GM18507 (cell line): ENCODE measurements at places on chromosomes 3 and 15.
A peak's percentile ranks its signal among the peaks of the same experiment; 100 is the strongest.

GRCh38 chr3:14765060-14765400 lies 53.7 kb upstream of the FGD5 start:
- no peak for DNase-seq

- DNase-seq, result no peak
Observed at GRCh38 chr3:71786551-71786950, 1.6 kb upstream of the PROK2 start.

- DNase-seq, result no peak
Observed at GRCh38 chr3:47780741-47781684, 680 bp downstream of the SMARCC1 start.

- DNase-seq, result no peak
Observed at GRCh38 chr3:16599694-16600093, 5.5 kb downstream of the DAZL start.

DNA sequence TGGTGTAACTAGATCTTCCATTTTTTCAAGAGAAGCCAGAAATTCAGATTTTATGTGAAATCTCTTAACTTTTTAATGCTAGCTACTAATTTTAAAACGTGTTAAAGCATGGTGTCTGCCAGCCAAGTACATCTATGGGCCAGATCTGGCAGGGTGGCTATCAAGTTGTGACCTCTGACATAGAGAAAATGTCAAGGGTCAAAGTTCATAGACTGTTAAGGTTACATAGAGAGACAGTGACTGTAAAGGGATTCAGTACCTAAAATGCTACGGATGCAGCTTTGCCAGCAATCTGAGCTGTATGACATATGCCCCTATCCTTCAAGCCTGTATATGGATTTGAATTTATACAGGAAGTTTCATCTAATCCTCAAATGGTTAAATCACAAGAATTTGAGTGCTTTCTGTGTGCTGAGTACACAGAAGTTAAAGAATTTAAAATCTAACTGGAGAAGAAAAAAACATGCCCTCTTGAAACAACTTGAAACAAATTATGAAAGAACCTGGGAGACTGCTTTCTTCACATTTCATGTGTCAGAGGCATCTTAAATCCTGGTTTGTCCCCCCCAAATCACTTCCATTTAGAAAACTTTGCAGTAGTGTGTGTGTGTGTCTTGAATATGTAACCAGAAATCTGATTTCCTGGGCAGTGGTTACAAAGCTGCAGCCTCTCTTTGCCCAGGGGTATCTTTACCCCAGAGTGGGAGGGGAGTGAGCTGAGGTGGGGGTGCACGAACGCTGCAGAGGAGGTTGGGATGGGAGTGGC lies 895 bp upstream of the ARHGAP31 start:
- no peak for DNase-seq

GRCh38 chr3:75272691-75273090 lies 391.4 kb upstream of the FRG2C start:
- no peak for DNase-seq

- DNase-seq, result no peak
Observed at GRCh38 chr3:34035775-34036174, 237.3 kb downstream of the PDCD6IP start.

- no peak for DNase-seq
Observed at GRCh38 chr15:101043911-101044624, 124.9 kb downstream of the LRRK1 start.

DNA sequence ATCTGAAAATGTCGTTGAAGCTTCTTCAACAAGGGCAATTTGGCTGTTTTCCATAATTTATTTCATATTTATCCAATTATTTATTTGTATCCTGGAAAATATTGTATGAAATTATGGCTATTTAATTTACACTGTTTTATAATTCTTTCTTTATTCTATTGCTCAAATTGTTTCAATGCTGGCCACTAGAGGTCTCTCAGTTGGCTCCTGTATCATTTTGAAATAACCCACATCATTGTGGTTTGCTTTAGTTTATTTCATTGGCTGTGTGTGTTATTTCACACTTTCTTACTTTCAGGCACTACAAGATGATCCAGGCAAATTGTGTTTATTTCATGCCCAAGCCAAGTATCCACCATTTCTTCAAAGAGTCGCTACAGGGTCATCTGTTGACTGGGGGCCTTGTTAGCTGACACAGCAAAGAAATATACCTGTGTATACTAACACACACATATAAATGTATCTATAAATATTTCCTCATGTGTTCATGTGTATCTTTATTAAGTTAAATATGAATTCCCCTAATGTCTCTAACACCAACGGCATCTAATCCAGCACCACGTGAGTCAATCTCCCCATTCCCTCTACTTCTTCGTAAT lies 86.2 kb downstream of the NPAP1 start:
- DNase-seq, result no peak

DNA sequence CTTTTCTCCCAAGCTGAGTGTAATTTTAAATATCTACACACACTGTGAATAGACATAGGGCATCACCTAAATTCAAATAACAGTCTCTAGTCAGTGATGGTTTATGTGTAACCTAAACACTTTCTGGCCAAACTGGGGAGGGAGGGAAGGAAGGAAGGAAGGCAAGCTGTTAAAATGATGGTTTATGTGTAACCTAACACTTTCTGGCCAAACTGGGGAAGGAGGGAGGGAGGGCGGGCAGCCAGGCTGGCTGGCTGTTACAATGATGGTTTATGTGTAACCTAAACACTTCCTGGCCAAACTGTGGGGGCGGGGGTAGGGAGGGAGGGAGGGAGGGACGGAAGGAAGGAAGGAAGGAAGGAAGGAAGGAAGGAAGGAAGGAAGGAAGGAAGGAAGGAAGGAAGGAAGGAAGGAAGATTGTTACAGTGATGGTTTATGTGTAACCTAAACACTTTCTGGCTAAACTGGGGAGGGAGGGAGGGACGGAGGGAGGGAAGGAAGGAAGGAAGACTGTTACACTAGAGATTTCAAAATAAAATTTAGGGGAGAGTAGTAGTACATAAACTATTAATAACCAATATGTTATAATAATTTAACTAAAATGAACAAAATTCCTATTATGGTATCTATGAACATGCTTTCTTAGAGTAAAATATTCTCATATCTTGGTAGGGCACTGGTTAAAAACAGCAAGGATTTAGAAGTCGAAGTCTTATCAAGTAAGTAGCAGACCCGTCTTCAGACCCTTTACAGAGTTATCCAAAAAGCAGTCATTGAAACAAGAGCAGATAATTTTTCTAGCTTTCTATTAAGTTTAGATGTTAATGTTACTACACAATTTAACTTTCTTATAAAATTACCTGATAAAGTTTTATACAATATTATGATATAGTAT lies 148.1 kb downstream of the LMLN start:
- DNase-seq, result no peak

GRCh38 chr15:77581896-77582569 lies 50.7 kb downstream of the LINGO1 start:
- DNase-seq, result no peak

DNA sequence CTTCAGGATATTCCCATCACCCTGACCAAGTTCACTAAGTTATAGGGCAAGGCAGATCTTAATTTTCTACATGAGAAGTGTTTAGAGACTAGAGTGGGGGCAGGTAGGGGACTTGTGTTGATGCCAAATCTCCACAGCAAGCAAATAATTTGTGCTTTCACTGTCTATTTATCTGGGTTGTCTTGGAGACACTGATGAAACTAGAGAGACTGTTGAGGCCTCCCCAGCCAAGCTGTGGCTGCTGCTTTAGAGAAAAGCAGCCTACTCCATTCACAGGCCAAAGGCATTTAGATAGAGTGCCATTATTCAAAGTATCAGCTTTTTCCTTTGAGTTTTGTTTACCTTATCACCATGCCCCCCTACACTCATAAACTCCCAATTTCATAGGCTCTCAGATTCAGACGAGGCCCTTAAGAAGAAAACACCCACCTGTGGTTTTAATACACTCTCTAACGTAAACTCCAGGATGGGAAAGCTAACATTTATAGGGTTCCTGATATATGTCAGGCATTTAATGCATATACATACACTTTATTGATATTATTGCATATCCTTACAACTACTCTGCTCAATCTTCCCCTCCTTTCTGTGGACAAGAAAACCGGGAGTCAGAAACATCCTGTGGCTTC lies 130.4 kb upstream of the FOXB1 start:
- no peak for DNase-seq

DNA sequence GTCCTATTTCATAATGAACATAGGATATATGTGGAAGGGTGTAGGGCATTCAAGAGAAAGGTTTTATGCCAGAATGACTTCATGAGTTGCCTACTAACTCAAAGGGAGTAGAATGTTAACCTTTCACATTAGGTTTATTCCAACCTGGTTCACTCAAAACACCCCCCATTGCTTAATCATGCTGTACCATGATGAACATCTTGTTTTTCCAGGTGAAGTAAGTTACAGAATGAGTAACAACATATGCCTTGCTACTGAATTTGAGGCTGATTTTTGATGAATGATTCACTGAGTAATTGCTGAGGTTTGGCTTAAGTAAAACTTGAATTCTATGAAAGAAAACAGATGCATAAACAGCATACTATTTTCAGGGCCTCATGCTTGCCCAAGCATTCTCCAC lies 5.9 kb upstream of the CLDN16 start:
- DNase-seq, result no peak

GRCh38 chr3:104635872-104636580 lies 730.7 kb upstream of the ALCAM start:
- DNase-seq, result no peak

GRCh38 chr15:53208751-53209150 lies 418.6 kb upstream of the ONECUT1 start:
- no peak for DNase-seq

GRCh38 chr3:31968369-31968926 lies 12.6 kb downstream of the OSBPL10 start:
- DNase-seq, result no peak

GRCh38 chr15:40763801-40764628 lies at the start of gene GCHFR:
Gene GCHFR (plus strand): TSS chr15:40764068. CDS start chr15:40764181, 113 bp downstream.
- DNase-seq, result peak; percentile 65

- no peak for DNase-seq
Observed at GRCh38 chr3:64645243-64645642, 42.6 kb downstream of the ADAMTS9 start.

DNA sequence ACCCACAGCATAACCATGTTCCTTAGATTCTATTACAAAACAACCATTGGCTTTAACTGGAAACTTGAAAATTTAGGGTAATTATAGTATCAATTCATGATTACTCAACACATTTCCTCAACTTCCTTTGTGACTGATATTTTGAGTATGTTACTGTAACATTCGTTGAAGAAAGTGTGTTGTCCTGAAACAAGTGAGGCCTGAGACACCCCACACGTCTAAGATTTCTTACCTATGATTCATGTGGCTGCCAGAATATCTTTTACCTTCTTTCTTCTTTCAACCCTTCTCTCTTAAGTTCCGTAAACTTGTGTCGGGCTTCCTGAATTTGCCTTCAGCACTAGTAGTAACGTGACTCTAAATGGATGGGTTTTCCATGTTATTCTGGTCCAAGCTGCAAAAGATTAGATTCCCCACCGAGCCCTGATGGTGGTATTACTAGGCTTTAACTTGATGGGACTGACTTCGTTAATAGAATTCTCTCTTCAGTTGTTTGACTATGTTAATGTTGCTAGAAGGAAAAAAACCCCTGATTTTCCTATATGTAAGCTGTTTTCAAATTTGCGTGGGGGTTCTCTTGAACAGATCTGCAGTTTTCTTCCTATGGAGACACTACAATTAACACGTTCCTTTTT lies 296.0 kb upstream of the ICE2 start:
- no peak for DNase-seq

GRCh38 chr3:146308222-146308621 lies 57.3 kb upstream of the PLSCR4 start:
- no peak for DNase-seq

GRCh38 chr3:127444761-127445160 lies 145.8 kb downstream of the TPRA1 start:
- DNase-seq, result no peak

DNA sequence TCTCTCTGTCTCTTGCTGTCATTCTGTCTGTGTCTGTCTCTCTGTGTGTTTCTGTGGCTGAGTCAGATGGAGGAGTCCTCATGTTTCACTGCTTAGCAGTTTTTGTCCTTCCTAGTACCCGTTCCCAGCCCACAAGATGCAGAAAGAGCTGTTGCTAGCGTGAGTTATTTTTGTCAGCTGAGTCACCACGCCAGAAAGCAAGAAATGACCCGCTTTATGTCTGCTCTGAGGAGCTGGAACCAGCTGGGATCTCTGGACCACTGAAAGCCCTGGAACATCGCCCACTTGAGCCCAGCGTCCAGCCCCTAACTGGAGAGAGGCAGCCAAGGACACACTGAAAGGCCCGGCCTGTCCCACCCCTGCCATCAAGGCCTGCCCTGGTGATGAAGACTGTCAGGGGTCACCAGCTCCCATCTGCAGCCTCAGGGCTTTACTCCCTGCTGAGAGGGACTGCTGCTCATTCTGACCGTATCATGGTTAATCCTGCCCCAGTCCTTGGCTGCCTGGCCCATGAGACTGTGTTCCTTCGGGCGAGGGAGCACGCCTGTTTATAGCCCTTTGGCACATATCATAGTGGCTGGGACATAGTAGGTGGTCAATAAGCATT lies 101.7 kb upstream of the TPM1 start:
- no peak for DNase-seq

DNA sequence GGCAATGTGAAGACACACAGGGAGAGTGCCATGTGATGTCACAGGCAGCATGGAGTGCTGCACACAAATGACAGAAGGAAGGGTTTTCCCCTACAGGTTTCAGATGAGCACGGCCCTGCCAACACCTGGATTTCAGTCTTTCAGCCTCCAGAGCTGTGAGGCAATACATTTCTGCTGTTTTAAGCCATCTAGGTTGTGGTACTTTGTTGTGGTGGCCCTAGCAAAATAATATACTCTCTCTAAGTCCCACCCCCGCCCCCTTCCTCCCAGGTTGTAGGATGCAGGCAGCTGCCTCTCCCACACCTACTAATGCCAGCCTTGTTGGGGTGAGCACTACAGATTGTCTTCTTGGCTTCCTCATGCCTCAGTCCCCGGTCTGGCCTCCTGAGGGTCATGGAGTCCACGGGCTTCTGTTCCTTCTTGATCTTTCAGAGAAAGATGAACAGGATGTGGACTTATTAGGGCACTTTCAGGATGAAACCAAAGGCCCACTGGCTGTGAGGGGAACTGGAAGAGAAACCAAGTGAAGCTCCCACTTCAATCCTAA lies 180.0 kb downstream of the CD47 start:
- DNase-seq, result no peak

DNA sequence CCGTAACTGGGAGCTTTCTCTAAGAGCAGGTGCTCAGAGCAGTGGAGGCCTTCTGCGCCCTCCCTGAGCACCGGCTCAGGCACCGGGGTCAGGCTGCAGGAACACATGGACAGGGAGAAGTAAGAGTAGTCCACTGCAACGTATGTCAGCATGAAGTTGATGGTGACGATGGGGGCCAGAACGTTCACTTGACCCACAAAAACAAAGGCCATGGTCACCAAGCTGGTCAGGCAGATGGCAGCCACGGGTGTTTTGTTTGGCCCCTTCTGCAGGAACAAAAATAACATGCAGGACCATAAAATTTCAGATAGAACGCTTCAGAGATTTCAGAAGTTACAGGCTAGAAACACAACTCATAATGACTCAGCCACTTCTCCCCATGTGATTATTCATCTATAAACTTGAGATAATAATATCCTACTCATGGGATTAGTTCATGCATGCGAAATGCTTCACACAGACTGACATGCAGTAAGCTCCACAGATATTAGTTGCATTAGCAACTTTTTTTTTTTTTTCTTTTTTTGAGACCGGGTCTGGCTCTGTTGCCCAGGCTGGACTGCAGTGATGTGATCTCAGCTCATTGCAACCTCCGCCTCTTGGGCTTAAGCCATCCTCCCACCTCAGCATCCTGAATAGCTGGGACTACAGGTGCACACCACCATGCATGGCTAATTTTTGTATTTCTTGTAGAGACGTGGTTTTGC lies 52.2 kb upstream of the HEG1 start:
- DNase-seq, result peak; percentile 52
